ENCODE measurements at places on chromosomes 4 and X.

DNA sequence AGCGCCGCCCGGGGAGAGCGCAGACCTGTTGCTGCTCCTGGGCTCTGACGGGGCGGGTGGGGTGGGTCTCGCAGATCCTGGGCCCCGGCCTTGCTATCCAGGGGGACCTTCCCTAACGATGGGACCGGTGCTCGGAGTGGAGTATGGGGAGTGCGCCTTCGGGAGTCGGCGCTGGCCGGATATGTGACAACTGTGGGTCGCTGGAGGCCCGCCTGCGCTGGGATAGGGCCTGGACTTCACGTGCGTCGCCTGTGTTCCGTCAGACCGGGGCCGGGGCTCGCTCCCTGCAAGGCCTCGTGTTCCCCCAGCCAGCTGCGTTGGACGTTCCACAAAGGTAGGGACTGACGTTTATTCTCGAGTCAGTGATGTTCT, 1.3 kb downstream of the TBL1X start:
- peak; percentile 3 for DNase-seq

DNA sequence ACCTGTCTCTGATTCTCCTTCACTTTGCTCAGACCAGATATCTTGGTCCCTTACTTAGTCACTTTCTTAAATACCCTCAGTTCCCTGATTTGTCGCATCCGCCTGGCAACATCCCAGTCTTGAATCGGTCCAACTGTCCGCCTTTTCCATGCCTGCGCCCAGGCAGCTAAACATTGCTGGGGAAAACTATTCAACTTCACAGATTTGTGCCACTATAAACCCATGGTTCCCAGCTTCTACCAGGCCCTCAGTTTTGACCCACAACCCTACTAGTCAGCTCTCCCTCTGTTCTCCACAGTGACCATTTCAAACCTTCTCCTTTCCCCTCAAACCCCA, 451 bp upstream of the FGD1 start:
- DNase-seq: no peak

DNA sequence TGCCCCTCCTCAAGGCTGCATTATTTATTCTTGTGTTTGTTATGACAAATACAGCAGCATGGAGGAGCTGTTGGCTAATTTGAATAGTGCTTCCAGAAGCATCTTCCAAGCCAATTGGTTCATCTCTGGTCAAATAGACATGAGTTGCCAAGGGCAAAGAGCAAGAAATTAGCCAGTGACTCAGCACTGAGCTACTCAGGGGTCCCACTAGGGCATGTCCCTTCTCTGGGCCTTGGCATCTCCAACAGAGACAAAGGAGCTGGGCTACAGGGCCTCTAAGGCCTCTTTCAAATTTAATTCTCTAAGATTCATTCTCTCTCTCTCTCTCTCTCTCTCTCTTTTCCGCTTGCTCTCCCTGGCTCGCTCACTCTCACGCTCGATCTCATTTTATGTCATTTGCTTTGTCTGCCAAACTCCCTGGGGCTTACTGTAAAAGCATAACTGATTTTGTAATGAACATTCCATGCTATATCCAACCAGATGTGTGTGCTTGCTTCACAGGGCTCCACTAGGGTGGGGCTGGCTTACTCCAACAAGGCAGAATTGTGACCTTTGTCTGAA, 86.7 kb upstream of the MAGEA4 start:
- peak; percentile 43 for DNase-seq

DNA sequence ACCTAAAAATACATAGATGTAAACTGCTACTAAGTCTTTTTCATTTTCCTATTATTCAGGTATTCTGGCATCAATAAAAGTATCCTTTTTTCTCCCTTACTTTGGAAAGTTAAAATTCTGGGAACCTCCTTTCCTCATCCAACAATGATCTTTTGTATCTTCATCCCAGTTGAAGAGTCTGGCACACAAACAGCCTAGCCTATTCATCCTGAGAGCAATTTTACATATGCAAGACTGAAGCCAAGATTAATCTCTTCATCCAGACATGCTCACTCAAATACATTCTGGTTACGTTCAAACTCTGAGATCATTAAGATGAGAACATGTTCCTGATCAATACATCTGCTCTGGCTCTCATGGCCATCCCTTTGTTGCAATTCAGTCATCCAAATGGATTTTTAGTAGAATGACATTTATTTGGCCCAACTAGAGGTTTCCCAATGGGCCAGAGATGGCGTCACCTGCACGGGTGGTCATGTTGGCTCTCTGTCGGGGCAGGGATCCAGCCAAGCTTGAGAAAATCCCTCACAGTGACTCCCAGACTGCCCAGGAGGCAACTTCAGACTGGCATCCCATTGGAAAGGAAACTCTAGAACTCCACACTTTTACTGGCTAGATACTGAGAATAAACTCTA, 135.3 kb upstream of the VCX2 start:
- no peak for DNase-seq

DNA sequence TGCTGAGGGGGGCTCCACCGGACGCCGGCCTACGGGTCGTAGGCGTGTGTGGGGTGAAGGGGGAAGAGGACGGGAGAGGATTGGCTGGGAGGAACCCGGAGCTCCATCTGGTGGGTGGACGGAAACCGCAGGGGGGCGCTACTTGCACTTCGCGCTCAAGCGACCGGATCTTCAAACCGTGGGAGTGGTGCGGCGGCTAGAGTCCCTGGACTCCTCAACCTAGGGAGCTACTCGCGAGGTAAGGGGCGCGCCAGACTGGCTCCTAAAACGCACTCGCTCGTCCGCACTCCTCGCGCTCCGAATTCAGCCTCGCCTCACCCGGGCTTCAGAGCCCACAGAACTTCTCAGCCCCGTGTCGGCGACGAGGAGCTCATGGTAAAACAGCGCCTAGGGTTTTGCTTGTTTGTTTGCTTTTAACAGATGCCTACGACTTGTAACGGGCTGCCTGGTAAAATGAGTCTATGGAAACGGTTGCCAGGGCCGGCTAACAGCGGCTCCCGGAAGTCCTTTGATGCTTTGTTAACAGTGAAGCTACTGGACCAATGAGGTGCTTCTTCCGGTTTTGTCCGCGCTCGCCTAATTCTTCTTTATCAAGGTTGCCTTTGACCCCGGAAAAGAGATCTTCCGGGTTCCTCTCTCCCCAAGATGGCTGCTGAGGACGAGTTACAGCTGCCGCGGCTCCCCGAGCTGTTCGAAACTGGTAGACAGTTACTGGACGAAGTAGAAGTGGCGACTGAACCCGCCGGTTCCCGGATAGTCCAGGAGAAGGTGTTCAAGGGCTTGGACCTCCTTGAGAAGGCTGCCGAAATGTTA, at the start of gene IGBP1:
Gene IGBP1 (plus strand): TSS at position 145 of the 813 bp plus-strand sequence. CDS start 501 bp downstream, at position 646.
- peak; percentile 84 for DNase-seq

All from LHCN-M2 (cell line).